Effector memory CD4-positive, alpha-beta T cell (primary cell): ENCODE measurements at places on chromosomes 11 and 22.

GRCh38 chr22:25701056-25701780 is 40.8 kb upstream of the MYO18B start:
- DNase-seq = no peak

DNA sequence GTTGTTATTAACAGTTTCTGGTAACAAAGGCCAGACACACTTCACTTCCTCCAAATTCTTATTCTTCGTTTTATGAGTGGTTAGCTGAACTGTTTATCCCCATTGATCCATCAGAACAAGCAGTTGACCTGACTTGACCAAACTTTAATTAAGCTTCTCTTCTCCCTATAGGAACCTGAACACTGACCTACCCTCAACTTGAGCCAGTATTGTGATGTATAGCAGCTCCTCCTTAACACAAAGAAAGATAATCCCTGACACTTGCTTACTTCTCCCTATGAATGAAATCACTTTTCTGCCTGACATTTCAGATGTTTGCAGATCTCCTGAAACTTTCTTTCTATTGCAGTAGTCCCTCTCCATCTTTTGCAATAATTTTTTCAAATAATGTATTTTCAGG is 41.9 kb downstream of the ANO5 start:
- DNase-seq = no peak

GRCh38 chr11:46286789-46287188 is 9.3 kb downstream of the CREB3L1 start:
- DNase-seq = no peak

DNA sequence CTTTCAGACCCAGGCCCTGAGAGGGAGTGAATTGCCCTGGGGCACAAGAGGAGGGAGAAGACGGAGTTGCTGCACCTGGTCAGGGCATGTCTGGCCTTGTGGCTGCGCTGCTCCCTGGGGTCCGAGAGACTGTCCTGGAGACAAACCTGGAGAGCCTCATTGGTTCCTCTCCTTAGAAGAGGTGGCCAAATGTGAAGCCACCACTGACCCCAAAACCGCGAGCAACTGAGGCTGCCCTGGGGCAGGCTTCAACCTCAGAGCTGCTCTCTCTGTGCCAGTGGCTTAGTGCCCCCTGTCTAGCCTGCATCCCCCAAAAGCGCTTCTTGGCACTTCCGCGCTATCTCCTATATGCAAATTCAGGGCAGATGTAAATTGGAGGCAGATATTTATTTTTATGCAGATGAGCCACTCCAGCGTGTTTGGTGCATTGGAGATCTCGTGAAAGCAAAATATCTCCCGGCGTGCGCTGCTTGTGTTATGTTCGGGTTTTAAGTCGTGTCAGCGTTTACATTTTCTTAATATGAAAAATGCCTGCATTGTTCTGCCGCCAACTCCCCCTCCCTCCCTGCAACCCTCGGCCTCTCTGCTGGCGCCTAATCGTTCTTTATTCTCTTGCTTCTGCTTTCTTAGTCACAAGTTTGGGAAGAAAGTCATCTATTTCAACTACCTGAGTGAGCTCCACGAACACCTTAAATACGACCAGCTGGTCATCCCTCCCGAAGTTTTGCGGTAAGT is 69.5 kb downstream of the ARHGAP8 start:
- DNase-seq = no peak

GRCh38 chr11:28679795-28680468 is 571.7 kb downstream of the METTL15 start:
- DNase-seq = no peak

- no peak for DNase-seq
Measured at GRCh38 chr22:44642096-44642644, 59.8 kb upstream of the PRR5 start.

DNA sequence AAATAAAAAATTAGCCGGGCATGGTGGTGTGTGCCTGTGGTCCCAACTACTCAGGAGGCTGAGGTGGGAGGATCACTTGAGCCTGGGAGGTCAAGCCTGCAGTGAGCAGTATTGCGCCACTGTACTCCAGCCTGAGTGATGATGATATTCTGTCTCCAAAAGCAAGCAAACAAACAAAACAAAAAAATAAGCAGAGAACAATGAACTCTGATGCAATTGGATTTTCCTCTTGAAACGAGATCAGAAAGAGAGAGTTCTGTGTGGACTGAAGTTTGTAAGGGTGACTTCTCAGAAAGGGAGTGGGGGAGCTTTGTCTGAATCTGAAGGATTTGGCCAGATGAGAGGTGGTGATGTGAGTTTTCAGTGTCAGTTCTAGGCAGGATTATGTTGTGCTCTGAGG is 6.0 kb upstream of the TMEM123 start:
- DNase-seq = no peak

GRCh38 chr11:5196731-5197130 is 3.8 kb downstream of the OR51V1 start:
- no peak for DNase-seq

- no peak for DNase-seq
Measured at GRCh38 chr22:25816522-25817059, 74.6 kb downstream of the MYO18B start.

- DNase-seq = no peak
Measured at GRCh38 chr11:116515664-116516184, 257.1 kb downstream of the BUD13 start.

- DNase-seq = no peak
Measured at GRCh38 chr11:6350043-6350442, 29.7 kb upstream of the CAVIN3 start.

GRCh38 chr11:2580061-2580421 is 119.8 kb downstream of the KCNQ1OT1 start:
- DNase-seq = no peak

- DNase-seq = no peak
Measured at GRCh38 chr11:77073328-77074001, 6.7 kb downstream of the CAPN5 start.

- DNase-seq = no peak
Measured at GRCh38 chr11:64239662-64240434, 1.0 kb upstream of the FKBP2 start.

DNA sequence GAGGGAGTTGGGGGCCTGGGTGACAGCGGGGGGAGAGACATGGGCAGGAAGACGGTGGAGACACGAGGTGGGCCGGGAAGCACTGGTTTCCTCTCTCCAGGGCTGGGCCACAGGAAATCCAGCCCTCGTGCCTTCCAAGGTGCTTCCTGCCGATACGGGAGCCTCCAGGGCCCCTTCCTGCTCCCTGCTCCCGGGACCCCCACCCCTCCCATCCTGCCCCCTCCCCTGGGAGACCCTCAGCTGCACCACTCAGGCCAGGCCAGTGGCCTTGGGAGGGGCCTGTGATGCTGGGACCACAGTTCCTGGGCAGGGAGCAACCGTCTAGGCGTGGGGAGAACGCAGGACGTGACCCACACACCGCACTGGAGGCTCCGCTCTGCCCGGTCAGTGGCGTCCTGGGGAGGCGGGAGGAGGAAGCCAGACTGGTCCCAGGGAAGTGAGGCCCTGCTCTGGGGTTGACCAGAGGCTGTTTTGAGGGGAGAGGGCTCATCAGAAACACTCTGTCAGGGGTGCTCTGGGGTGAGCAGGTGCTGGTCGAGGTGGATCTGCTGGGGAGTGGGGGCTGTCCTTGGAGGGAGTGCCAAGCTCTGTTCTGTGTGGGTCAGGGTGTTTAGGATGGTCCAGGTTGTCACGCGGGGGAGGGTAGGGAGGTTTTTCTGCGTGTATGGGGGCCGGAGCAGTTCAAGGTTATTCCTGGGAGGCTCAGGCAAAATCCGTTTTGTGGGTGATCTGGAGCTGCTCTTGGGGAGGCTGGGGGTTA is at the start of gene SHANK3:
SHANK3 (plus strand) TSS at position 353 of the 760 bp plus-strand sequence.
- no peak for DNase-seq

- DNase-seq = no peak
Measured at GRCh38 chr22:32203181-32204039, 1.5 kb downstream of the RFPL2 start.

DNA sequence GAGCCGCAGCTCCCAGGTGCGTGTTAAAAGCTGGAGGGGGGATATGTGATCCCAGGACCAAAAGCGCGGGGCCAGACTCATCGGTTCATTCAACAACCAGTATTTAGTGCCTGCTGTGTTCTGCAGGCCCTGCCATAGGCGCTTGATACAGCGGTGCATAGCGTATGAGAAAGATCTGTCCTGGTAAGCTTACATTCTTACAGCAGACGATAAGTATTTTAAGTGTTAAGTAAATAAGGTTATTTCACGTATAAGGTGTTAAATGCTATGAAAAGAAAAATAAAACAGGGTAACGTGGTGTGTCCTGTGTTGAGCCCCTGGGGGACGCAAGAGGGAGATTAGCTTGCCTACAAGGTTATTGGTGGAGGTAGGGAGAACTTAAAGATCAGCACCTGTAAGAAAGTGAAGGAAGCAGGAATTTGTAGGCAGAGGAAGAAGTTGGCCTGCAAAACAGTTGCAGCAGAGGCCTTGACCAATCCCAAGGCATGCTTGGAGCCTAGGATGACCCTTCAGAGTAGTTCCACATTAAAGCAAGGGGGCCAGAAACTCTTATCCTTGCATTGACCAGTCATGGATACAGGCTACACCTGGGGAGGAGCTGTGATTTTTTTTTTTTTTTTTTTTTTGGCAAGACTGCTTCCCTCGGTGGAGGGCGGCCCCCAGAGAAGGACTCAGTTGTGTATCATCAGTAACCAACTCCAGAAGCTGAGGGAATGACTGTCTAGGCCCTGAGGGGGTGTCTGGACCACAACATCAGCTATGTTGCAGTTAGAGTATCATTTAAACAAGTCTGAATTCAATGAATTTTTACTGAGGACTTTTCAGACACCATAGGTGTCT is 487 bp upstream of the LIPT2 start:
- DNase-seq = no peak

DNA sequence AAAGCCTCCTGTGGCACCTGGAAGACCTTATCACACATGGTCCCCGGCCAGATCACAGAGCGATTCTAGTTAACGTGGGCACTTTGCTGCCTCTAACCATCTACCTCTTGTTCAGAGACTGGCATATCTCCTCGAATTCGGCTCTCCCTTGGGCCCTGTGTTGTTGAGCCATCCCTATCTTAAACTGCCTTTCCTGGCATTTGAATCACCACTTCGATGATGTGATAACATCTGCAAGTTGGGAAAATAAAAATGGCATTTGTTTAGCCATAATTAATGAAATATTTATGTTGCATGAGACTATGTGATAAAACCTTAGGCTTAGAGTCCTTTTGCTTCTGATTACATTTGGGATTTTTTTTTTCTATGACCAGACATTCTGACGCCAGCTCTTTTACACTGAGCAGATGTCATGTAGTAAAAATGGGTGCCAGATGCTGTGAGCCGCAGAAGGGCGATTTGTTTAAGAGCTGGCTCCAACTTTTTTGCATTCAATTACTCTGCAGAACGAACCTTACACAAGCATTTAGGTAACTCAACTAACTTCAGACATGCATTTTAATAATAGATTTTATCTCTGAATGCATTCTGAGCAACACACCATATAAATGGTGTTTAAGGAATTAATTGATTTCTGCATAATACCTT is 58.5 kb upstream of the PARVA start:
- DNase-seq = no peak

DNA sequence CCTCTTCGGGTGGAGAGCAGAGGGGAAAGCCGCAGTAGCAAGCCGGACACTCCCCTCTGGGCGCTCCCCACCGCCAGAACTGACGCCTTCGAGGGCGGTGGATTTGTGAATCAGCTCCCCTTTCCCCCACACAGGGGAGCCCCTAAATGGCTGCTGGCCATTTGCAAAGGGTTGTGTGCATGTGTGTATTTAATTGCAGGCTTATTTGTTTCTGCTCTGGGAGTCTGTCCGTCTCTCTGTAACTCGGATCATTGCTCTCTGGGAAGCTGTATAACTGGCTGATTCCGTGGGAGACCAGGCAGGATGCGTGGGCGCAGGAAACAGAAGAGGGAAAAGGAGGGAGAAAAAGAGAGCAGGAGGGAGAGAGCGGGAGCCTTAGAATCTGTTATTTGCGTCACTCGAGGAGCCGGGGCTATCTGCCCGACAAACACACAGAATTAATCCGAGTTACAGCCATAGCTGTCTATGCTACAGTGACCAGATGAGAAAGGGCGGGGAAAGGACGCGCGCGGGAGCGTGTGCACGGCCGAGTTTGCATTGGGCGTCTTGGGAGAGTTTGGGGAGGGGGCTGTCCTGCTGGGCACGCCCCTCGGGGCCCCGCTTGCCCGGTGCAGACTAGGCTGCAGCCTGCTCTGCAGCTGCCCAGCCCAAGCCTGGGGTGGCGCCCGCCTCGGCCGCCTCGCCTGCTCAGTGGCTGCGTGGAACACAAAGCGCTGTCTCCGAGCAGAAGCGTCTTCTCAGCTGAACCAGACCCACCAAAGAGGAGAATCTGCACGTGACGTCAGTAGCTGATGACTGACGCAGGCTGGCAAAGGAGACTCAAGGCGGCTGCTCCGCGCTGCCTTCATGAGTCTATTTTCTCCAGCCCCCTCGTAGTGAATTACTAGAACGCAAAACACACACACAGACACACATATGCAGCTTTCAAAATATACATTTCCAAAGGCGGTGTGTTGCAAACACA is 105.3 kb upstream of the HSD17B12 start:
- no peak for DNase-seq
